GM12892 (cell line): ENCODE measurements at places on chromosomes 2 and 18.

GRCh38 chr2:60359569-60359968 lies 193.9 kb downstream of the BCL11A start:
- DNase-seq = no peak

DNA sequence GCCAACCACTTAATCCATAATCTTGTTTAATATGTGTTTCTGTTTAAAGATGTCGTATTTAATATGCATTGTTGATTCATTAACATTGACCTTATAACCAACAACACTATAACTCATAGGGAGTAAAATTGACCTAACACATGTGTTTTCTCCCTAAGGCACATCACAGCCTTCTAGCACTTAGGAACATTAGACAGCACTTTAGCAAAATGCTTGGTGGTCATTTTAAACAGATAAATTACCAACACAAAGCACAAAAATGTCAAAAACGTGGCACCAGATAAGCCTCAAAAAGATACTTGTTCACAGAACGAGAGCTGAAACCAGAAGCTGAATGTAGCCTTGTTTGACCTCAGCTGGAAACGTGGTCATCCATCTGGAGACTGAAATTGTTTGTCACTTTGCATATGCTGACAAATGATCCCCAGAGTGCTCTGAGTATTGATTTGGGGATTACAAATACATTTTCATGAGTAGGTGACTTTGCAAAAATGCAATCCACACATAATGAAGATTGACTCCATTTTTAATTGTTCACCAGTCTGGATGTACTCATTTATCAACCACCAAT lies 139.2 kb downstream of the CCDC102B start:
- no peak for DNase-seq

- no peak for DNase-seq
These were observed 141.9 kb upstream of the DLX2 start for GRCh38 chr2:172244419-172245130.

DNA sequence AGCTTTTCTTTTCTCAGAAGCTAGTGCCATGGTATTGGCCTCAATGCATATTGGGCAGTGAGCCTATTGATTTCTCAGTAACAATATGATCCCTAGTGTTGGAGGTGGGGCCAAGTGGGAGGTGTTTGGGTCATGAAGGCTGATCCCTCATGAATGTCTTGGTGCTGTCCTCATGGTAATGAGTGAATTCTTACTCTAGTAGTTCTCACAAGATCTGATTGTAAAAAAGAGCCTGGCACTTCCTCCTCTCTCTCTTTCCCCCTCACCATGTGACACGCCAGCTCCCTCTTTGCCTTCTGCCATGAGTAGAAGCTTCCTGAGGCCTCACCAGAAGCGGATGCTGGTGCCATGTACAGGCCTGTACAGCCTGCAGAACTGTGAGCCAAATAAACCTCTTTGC lies 12.8 kb upstream of the TBC1D8 start:
- no peak for DNase-seq

DNA sequence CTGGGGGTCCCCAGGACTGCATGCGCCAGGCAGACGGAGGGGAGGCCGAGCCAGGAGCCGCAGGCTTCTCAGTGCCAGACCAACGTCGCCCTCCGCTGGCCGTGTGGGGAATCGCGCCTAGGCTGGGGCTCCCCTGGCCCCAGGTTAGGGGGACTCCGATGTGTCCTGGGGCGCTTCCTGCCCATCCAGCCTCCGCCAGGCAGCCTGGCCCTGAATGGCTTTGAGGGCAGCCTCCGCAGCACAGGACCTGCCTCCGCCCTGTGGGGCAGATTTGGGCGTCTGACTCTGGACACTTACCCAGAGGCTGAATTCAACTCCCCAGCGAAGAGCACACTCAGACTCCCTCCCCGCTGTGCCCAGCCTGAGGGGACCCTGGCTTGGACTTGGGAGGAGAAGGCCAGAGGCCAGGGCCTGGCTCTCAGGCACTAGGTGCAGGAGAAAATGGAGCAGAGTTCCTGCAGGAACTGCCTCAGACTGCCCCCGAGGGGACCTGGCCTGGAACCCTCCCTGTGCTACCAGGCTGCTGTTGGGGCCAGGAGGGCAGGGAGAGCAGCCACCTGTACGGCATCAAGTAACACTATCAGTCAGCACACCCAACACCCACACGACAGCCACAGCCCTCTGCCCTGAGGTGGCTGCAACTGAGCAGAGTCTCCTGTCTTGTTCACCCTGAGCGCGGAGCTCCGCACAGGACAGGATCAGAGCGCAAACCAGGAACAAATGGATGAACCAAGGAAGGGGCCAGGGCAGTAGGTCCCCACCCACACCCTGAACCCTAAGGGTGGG lies 597 bp upstream of the TEKT4 start:
- peak; percentile 23 for DNase-seq

GRCh38 chr2:114248648-114249047 lies 193.8 kb upstream of the DPP10 start:
- DNase-seq = no peak

- no peak for DNase-seq
These were observed 57.6 kb downstream of the TTC21B start for GRCh38 chr2:165895974-165896373.

GRCh38 chr2:28361991-28362710 lies 30.5 kb upstream of the FOSL2 start:
- no peak for DNase-seq

DNA sequence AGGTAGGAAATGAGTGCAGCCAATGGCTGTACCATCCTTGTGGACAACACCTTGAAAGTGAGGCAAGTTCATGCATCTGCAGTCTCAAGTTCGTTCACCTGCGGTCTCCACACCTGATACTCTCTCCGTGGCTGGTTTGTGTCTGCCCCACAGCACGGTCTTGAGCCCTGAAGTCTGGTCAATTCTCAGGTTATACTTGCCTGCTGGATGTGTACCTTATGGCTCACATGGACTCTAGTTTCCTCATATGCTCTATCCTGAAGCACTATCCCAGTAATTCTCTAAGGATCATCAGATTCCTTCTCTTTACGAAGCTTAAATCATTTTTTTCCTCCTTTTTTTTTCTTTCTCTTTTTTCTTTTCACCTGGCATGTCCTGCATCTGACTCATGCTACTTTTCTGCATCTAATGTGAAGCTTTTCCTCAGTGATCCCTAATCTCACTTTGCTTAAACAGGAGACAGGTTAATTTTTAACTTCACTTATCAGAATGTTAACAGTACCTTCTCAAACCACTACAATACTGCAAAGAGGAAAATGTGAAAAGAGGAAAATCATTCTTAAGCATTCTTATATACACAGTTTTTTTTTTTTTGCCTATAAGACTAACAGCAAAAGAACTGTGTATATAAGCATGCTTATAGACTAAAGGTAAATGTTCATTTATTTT lies 511.2 kb downstream of the SOX11 start:
- DNase-seq = no peak

DNA sequence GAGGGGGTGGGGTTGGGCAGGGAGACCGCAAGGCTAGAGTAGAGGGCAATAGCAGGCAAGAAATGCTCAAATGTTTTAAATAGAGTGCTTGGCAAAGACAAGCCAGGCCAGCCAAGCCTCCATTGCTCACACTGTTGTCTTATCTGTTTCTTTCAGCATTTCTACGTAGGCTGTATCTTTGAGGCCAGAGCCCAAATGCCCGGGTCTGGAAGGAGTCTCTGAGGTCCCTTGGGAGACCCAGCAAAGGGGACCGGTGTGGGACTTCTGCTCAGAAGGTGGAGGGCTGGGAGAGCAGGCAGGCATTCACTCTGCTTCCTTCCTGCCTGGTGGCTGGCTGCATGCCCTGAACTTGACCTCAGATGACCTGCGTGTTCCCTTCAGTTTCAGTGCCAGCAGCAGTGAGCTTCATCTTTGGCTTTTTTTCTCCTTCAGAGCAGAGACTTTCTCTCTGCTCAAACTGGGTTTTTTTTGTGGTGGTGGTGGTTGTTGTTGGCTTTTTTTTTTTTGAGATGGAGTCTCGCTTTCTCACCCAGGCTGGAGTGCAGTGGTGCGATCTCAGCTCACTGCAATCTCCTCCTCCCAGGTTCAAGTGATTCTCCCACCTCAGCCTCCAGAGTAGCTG lies 13.7 kb upstream of the TET3 start:
- DNase-seq = peak; percentile 39

DNA sequence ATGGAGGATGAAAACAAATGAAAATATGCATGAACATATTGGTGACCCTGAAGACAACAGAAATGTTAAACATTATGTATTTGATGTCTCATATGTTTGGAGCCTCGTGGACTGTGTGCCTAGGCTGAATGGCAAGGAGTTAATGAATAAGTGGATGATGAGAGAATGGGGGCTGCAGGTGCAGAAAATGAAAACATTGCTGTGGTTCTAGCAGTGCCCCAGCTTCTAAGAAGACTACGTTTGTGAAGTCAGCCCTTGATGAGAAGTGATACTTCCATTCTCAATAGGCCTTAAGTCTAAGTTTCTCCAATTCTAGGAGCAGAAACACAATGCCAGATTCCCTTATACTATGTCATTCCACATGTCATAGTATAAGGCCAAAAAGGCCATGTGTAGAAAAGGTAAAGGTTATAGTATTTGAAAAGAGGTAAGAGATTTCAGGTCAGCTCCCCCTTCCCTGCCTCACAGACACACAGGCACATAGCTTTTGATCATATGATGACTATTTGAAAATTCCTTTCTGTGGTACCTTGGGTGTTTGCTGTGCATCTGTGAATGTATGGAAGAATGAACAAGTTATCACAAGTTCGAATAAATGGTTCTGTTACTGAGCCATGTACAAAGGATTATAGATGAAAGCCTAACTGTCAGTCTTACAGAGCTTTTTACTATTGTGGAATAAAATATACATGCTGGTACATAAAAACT lies 280.8 kb downstream of the SETBP1 start:
- no peak for DNase-seq

GRCh38 chr2:178241844-178242551 lies 47.7 kb downstream of the OSBPL6 start:
- DNase-seq = no peak

DNA sequence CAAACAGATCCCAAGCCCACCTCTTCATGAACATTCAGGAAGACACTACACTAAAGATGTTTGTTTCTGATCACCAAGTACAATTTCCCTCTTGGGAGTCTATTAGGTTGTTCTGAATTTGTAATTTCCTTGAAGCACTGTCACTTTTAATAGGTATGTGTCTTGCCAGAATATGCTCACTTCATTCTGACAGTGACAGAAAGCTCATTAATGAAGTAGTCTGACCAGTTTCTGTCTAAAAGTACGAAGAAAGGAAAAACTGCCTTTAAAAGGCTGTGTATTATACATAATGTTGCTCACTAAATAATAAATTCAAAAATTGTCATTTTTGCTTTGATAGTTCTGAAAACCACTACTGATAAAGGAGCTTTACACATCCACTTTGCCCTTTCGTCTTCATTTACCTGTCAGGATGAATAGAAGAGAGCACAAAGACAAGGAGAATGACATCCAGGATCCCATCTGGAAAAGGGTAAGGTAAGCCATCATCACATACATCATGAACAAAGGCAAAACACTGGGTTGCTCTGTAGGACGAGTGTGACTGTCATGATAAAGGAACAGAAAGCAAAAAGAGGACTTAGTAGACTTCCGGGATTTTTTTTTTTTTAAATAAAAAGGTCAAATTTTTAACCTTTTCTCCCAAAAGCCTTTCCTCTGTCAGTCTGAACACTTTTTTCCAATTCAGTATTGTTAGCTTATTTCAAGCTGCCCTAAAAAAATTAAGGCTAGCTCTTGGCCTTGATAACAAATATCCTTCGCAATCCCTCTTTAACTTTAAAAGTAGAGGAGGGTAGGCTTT lies 103.4 kb downstream of the METTL8 start:
- no peak for DNase-seq

GRCh38 chr2:207974216-207974605 lies 51.1 kb downstream of the PLEKHM3 start:
- no peak for DNase-seq

- DNase-seq = peak; percentile 38
These were observed 46.6 kb downstream of the PRKRA start for GRCh38 chr2:178404368-178404767.

DNA sequence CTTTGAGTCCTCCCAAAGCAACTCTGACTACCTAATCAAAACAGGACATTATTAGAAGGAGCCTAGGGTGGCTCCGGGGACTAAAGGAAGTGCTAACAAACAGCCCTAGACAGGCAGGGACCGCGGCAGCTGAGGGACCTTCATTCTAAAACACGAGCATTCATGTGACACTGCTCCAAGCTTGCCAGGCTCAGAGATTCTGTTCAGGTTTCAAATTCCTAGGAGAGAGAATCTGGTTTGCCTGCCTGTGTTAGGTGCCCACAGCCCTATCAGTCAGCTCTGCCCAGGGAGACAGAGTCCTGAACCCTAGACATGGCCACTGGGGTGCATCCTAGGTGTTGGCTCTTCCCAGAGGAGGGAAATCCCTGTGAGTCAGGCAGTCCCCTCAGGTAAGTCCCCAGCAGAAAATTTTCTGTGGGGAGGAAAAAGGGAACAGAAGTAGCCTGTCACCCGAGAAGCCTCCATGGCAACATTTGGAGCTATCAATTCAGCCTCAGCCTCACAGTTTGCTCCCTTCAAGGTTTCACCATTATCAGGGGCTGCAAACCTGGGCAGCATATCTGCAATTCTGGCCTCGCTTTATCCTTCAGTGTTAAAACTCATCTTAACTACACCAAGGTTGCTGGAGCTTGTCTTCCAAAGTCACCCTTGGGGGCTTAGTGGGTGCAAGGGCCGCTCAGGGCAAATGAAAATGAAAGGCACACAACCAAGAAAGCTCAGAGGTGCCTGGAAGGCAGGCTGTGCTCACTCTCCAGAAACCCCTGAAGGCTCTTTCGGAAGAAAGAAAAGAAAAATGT lies 28.6 kb downstream of the PCBP1 start:
- no peak for DNase-seq

GRCh38 chr18:79625924-79626561 lies 53.6 kb upstream of the CTDP1 start:
- DNase-seq = no peak

DNA sequence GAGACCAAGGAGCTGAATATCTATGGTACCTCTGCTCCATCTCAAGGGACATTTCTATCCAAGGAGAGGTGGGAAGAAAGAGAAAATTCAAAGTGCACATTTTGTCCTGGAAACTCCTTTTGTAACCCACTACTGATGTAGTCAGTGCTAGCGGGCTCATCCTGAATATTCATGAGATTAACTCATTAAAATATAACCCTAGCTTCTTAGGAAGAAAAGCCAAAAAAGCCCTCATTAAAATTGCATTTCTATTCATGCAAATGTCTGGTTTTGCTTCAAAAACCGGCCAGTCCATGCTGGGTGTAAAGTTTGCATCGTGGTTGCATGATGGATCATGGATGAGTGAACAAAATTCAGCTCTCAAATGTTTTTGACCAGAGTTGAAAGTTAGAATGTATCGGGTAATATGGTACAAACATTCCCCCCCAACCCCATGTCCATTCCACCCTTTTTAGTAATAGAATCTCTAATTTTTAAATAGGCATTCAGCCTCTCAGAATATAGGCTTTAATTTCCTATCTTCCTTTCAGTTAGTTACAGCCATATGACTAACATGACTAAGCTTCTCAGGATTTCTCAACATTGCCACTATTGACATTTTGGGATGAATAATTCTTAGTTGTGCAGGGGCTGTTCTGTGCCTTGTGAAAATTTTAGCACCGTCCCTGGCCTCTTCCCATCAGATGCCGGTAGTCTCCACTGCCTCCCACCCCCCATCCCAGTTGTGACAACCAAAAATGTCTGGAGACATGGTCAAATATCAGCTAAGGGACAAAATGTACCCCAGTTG lies 104.2 kb upstream of the RND3 start:
- no peak for DNase-seq
